Stimulated activated naive CD8-positive, alpha-beta T cell treated with anti-CD3 and anti-CD28 coated beads, Interleukin-15, Interleukin-2, amounts not matched to agents 100 U/mL and 50 U/mL, for 24 hours (primary cell): ENCODE measurements at places on chromosomes 3 and 15.

DNA sequence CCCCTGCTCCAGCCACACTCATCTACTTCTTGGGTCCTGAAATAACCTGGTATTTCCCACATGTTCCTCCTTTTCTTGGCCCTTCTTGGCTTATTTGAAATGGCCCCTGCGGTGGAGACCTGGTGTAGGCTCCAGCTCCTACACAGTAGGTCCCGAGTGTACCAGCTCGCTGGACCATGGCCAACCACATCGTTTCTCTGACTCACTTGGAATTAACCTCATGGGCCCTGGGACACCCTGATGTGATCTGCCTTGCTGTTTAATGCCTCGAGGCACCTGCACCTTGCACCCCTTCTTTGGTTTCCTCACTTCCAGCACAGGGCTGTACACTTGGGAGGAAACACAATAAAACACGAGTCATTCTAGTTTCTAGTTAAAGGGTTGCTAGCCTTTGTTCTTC, 60.3 kb downstream of the FEM1B start:
- no peak for DNase-seq

- DNase-seq = no peak
Measured at GRCh38 chr15:89475661-89476060, 20.7 kb downstream of the RHCG start.

- DNase-seq = no peak
Measured at GRCh38 chr3:142363936-142364467, 83.8 kb downstream of the XRN1 start.

DNA sequence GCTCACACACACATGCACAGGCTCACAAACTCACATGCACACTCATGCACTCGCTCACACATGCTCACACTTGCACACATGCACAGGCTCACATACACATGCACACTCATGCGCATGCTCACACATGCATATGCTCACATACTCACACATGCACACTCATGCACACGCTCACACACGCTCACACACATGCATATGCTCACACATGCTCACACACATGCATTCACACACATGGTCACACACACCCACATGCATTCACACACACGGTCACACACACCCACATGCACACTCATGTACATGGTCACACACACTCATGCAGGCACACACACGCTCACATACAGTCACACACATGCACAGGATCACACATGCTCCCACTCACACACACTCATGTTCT, 132.8 kb upstream of the SMAD3 start:
- no peak for DNase-seq

DNA sequence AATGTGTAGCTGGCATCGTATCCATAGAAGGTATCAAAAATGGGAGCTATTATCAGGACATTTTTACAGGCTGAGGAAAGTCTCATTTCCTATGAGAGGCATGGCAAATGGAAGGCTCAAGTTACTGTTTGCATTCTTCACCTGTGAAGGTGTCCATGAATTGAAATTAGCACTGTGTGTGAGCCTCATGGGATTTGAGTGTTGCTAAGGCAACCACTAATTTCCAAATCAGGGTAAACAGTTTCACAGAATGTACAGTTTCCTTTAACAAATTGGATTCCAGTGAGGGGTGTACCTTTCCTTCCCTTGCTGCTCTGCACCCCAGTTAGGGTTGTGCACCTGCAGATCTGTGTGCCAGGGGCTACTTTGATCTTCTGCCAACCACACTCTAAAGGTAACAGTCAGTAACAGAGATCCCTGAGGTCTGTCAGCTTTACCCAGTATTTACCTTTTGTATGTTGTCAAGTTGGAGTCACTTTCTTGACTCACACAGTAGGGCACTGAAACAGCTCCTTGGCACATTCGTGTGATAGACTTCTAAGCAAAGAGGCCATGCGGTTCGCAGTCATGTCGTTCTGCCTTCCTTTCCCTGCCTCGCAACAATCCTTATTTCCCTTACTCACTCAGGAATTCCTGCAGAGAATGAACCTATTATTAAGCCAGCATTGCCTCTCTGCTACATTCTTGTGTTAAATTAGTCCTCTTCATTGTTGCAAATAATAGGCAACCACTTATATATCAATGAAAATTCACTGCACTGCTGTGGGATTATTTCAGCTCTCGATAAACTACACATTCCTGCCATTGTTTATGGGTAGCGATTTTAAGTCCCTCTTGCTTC, 129.8 kb upstream of the GBE1 start:
- no peak for DNase-seq

DNA sequence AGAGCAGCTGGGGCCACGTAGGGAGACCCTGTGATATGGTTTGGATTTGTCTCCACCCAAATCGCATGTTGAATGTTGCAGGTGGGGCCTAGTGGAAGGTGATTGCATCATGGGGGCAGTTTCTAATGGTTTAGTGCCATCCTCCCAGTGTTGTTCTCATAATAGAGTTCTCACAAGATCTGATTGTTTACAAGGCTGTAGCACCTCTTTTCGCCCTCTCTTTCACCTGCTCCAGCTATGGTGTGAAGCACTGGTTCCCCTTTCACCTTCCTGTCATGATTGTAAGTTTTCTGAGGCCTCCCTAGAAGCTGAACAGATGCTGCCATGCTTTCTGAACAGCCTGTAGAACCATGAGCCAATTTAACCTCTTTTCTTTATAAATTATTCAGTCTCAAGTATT, 198.9 kb upstream of the CBLB start:
- no peak for DNase-seq

DNA sequence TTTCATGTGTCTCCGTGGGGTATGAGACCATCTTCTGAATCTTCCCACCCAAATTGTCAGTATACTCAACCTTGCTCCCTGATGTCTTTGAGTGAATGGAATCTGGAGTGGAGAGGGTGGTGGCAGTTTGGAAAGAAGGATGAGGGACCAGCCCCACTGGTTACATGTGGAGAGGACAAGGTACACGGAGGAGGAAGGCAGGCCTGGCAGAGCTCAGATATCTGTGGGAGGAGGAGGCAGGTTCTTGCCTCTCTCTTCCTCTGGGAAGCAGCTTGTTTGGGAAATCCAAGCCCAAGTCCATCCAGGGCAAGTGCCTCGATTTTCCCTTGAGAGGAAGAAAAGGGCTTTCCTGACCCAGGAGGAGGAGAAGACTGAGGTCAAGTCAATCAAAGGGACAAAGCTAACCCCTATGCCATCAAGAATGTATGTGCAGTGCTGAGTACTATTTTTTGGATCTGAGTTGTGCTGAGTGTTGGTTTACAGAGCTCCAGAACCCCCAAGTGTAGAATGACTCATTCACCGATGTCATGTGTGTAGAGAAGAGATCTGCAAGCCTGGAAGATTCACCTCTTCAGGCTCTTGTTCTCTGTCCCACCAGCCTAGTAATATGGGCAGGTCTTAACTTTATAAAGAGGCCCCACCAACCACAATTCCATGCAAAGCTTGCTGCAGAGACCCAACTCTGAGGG, 19.8 kb upstream of the LOXL1 start:
- DNase-seq = no peak

DNA sequence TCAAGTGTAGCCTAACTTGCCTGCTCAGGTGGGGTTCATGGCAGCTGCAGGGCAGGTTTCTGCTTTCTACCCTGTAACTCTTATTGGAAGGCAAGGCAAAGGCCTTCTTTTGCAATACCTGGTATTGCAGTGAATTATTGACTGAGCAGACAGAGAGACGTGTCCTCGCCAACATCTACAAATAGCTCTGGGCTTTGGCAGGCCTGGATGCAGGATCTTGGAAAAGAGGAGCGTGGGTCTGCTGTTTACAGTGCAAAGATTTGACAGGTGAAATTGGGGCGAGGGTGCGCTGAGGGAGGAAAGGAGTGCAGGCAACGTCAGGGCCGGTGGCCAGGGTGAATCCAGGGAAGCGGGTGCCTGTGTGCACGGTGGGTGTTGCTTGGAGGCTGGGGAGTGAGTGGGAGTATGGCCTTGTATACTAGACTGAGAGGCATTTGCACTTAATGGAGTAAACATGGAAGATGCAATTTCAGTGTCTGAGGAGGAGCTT, 44.5 kb downstream of the ST6GAL1 start:
- DNase-seq = no peak

DNA sequence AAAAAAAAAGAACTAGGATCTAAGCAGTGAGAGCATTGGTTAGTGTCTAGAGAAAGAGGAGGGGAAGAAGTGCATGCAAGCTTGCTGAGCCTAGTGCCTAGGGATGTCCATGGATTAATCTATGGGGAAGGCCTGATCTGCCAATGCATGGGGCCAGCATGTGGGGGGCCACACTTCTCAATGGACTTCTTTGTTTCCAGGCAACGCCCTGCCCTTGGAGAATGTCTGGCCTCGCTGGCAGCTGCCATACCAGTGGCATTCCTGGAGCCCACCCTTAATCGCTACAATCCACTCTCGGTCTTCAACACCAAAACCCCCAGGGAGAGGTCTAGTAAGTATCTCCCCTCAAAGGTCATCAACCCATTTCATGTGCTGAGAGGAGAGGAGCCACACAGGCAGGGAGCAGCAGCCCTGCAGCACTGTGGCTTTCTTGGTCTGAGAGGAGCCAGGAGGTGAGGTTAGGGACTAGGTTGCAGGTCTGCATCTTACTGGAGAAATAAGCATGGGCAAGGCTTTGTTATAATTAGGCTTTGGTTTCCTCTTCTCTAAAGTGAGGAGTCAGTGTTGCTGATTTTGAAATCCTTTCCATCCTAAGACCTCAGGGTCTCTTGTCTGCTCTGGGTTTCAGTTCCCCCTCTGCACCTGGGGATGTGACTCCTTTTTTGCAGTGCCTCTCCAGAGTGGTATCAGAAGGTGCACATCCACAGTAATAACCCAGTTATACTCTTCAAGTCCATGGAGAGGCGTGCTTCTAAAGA, 188.1 kb upstream of the CHRM5 start:
- no peak for DNase-seq
